ENCODE measurements at places on chromosomes 1 and 21. TPM values are rescaled to one million over a fixed set of nuclear protein-coding genes. Genes with fewer than 3 reads are reported as not detected.

The KCNT2 gene
- 1.0 TPM for total RNA-seq

The LCE1D gene
- total RNA-seq: not detected

The CD1D gene
- total RNA-seq: 1.2 TPM

The ATXN7L2 gene
- total RNA-seq: 2.4 TPM

The CFHR4 gene
- not detected for total RNA-seq

The NR0B2 gene
- total RNA-seq: 5.1 TPM

The SYDE2 gene
- total RNA-seq: 21.4 TPM

The CNR2 gene
- total RNA-seq: not detected

The UQCRHL gene
- total RNA-seq: 6.1 TPM

The TDRD10 gene
- 2.5 TPM for total RNA-seq

The GIPC2 gene
- total RNA-seq: 2.0 TPM

The ANKRD34A gene
- total RNA-seq: 0.59 TPM

The PHF13 gene
- 8.6 TPM for total RNA-seq

The GFI1 gene
- 0.19 TPM for total RNA-seq

The AGMAT gene
- total RNA-seq: 0.11 TPM

The PRAMEF1 gene
- total RNA-seq: not detected

The AQP10 gene
- total RNA-seq: 0.08 TPM

The INPP5B gene
- 8.7 TPM for total RNA-seq

The IVL gene
- not detected for total RNA-seq

The RER1 gene
- 81.8 TPM for total RNA-seq

The COA6 gene
- 42.0 TPM for total RNA-seq

The HLX gene
- total RNA-seq: 5.6 TPM

The RAB7B gene
- total RNA-seq: 1.2 TPM

The TLR5 gene
- total RNA-seq: 3.0 TPM

The CD247 gene
- total RNA-seq: 0.54 TPM

The MLLT11 gene
- total RNA-seq: 2.9 TPM

The RAP1GAP gene
- 3.7 TPM for total RNA-seq

The TTC13 gene
- 5.7 TPM for total RNA-seq

The SPATA17 gene
- 1.4 TPM for total RNA-seq

The CACHD1 gene
- total RNA-seq: 4.2 TPM

The OR6N1 gene
- total RNA-seq: not detected

The ITGB2 gene
- total RNA-seq: 23.8 TPM

The IPO9 gene
- total RNA-seq: 17.2 TPM

The CELA2B gene
- not detected for total RNA-seq

The FNDC5 gene
- total RNA-seq: 139 TPM

The TPTE gene
- total RNA-seq: not detected

The UTS2 gene
- not detected for total RNA-seq

The SLC9C2 gene
- not detected for total RNA-seq

The ERG gene
- total RNA-seq: 17.8 TPM

The RRP15 gene
- 21.7 TPM for total RNA-seq

The RPE65 gene
- total RNA-seq: not detected

The PEAR1 gene
- 6.7 TPM for total RNA-seq

The LRRC71 gene
- not detected for total RNA-seq

The LORICRIN gene
- not detected for total RNA-seq

The RYR2 gene
- total RNA-seq: 744 TPM

The ANKRD65 gene
- 1.8 TPM for total RNA-seq

The COL8A2 gene
- 1.4 TPM for total RNA-seq

The FAM20B gene
- total RNA-seq: 50.2 TPM

The HTR6 gene
- not detected for total RNA-seq

The IPP gene
- 13.9 TPM for total RNA-seq

The MARK1 gene
- 13.7 TPM for total RNA-seq

The SHE gene
- 11.0 TPM for total RNA-seq

The KCND3 gene
- total RNA-seq: 19.7 TPM

The IQCC gene
- total RNA-seq: 0.97 TPM

The RUNX3 gene
- total RNA-seq: 1.0 TPM

The TRIM67 gene
- total RNA-seq: 0.05 TPM

The SPRR1A gene
- not detected for total RNA-seq

The UBE2U gene
- 1.2 TPM for total RNA-seq
